Psoas muscle (tissue), 8 donors: ENCODE measurements at places on chromosomes 11 and 22.

GRCh38 chr11:27740362-27741013 lies 40.2 kb upstream of the BDNF start:
- no peaks in the 10 kb centered on the region for H3K27me3 ChIP-seq
- no peak for DNase-seq
- no peak overlapping the region for H3K4me3 ChIP-seq

- H3K4me3 ChIP-seq = no peak overlapping the region
- no peaks in the 10 kb centered on the region for H3K36me3 ChIP-seq
- H3K27ac ChIP-seq = no peak overlapping the region
- H3K4me1 ChIP-seq = no peaks in the 10 kb centered on the region
Measured at GRCh38 chr11:116309446-116309845, 463.3 kb downstream of the BUD13 start.

- no peaks in the 10 kb centered on the region for H3K4me1 ChIP-seq
- peaks cover 5% of the 10 kb centered on the region for H3K36me3 ChIP-seq
- no peaks in the 10 kb centered on the region for H3K27me3 ChIP-seq
- no peak overlapping the region for H3K4me3 ChIP-seq
Measured at GRCh38 chr11:9825315-9825714, 161.4 kb downstream of the SWAP70 start.

DNA sequence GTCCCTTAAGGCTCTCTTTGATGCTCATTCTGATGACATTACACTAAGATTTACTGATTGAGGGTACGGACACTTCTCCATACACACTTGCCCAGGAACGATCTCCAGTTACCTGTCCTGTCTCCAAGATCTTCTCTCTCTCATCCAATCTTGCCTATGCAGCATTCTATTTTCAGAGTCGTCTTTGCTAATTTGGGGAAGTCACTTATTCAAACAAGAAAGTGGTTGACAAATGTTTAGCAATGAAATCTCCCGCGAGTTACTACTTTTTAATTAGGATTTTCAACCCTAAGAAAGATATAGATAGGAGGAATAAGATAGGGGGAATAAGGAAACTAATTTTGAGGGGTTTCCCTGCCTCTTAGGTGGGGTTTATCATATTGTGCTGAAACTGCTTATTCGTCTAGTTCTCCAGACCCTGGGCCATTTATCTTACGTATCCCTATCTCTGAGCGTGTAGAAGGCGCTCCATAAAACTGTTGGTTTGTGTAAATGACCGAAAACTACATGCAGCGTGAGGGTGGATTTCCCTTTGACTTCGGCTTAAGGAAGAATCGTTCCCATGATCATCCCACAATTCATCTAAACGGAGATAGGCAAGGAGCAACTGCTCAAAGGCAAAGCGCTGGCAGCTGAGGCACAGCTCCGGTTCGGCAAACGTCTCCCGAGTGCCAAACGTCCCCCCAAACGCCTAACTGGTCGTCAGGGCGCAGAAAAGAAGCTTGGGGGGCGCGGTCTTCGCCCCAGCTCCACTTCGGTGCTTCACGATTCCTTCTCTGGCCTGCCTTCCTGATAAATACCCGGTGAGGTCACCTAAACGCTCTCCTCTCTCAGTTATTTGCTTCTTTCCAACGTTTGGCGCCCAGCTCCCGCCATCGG lies 804 bp downstream of the APIP start:
- peaks cover 42% of the 10 kb centered on the region for H3K4me1 ChIP-seq
- no peaks in the 10 kb centered on the region for H3K27me3 ChIP-seq
- DNase-seq = no peak
- peaks cover 6% of the 10 kb centered on the region for H3K36me3 ChIP-seq
- H3K4me3 ChIP-seq = peak overlapping the region; percentile 81

DNA sequence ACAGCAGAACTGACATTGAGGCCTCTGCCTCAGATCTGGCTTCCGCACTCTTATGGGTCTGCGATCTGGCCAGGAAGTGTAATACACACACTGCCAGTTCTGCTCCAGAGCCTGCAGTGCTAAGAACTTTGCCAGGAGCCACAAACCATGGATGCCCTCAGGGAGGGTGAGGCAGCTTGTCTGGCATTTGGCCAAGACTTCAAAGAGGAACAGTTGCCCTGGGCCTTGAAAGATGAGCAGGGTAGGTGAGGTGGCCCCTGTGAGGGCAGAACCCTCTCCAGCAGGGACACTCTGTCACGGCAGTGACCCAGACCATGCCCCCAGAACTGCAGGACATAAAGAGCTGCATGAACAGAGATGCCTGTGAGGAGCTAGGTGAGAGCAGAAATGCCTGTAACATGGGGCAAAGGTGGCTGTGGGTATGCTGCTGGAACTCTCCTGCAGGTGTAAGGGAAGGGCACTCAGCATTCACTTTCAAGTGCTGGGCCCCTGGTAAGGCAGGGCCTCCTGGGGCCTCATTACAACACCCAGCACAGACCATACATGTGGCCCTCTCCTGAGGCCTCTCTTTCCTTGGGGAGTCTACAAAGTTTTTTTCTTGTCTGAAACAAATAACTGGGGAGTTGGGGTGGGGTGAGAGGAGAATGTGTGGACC lies 47.3 kb downstream of the NEU3 start:
- H3K27ac ChIP-seq = no peak overlapping the region
- DNase-seq = no peak
- H3K4me3 ChIP-seq = no peak overlapping the region
- H3K36me3 ChIP-seq = no peaks in the 10 kb centered on the region
- no peaks in the 10 kb centered on the region for H3K4me1 ChIP-seq
- no peaks in the 10 kb centered on the region for H3K27me3 ChIP-seq

DNA sequence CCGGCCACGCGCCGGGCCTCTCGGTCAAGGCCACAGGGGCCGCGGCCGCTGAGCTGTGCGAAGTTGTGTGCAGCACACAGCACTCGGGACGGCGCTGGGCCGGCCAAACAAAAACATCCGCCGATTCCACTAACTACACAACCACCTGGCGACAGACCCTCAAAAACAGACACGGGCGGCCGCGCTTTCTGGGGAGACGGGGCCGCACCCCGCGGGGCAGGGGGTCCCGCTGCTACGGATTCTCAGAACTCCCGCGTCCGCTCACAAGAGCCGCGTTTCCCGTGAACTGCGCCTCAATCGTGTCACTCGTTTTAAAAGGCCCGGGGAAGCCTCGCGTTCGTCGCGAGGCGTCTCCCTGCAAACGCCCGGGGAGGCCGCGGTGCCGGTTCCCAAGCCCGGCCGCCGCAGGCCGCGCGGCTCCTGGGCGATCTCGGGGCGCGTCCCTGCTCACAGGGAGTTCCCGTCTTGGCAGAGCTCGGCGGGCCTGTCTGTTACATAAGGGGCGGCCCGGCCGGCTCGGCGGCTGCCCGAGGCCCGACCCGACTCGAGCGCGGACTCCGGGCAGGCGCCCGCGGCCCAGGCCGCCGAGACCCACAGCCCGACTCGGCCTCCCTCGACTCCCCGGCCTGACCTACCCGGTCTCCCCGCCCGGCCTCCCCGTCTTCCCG lies 936 bp downstream of the BRD1 start:
- peaks cover 25% of the 10 kb centered on the region for H3K4me1 ChIP-seq
- peak; percentile 61 for DNase-seq
- peak overlapping the region; percentile 71 for H3K4me3 ChIP-seq
- no peaks in the 10 kb centered on the region for H3K27me3 ChIP-seq
- peak overlapping the region; percentile 80 for H3K27ac ChIP-seq
- peaks cover 4% of the 10 kb centered on the region for H3K36me3 ChIP-seq

- H3K36me3 ChIP-seq = no peaks in the 10 kb centered on the region
- no peak for DNase-seq
- no peak overlapping the region for H3K27ac ChIP-seq
- H3K27me3 ChIP-seq = no peaks in the 10 kb centered on the region
- no peaks in the 10 kb centered on the region for H3K4me1 ChIP-seq
Measured at GRCh38 chr11:41379084-41379483, 80.4 kb downstream of the LRRC4C start.
